ENCODE measurements at places on chromosomes 4 and X. TPM values are rescaled to one million over a fixed set of nuclear protein-coding genes. Genes with fewer than 3 reads are reported as not detected.

Gene RFC1
- total RNA-seq: 17.3 TPM

Gene PNMA3
- total RNA-seq: 0.25 TPM

Gene GYPE
- not detected for total RNA-seq

Gene GPRIN3
- 5.7 TPM for total RNA-seq
